ENCODE measurements at places on chromosomes 5 and 9.

GRCh38 chr9:32584784-32585183 is 11.8 kb upstream of the NDUFB6 start:
- no peak for DNase-seq

DNA sequence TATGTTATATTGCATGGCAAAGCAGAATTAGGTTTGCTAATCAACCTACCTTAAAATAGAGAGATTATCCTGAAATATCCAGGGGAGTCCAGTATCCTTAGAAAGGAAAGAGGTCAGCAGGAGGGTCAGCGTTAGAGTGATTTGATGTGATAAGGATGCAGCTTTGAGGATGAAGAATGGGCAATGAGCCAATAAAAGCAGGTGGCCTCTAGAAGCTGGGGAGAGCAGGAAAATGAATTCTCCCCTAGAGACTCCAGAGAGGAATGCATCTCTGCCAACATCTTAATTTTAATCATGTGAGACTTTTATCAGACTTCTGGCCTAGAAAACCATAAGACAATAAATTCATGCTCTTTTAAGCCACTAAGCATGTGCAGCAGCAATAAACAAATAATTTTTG is 65.7 kb upstream of the SYK start:
- DNase-seq, result no peak

GRCh38 chr5:73118391-73118973 is 1.9 kb upstream of the TMEM171 start:
- DNase-seq, result no peak

GRCh38 chr5:3036041-3036788 is 284.7 kb upstream of the IRX2 start:
- DNase-seq, result no peak

DNA sequence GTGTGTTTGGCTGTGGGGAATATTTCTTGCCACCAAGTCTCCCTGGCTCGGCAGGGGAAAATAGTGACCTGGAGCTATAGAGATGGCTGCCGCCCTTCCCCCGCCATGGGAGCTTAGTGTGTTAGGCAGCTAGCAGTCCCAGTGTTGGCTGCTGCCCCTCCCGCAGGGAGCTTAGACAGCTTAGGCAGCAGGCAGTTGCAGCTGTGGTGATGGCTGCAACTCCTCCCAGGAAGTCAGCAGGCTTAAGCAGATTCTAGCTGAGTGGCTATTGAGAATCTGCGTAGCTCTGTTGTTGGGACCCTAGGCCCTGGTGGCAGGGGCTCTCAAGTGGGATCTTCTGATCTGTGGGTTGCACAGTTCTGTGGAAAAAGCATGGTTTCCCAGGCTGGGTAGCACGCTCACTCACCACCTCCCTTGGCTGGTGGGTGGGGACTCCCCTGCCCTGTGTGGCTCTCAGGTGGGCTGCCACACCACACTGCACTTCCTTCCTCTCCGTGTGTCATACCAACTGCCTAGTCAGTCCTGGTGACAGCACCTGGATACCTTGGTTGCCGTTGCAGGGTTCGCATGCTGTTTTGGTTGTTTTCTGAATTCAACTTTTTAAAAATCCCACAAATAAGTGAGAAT is 9.3 kb downstream of the OR1N2 start:
- DNase-seq, result no peak

- no peak for DNase-seq
Measured at GRCh38 chr9:116309900-116310611, 156.5 kb downstream of the PAPPA start.

GRCh38 chr5:154868702-154869101 is 10.3 kb downstream of the CNOT8 start:
- DNase-seq, result no peak

- no peak for DNase-seq
Measured at GRCh38 chr5:124908581-124909451, 162.4 kb upstream of the ZNF608 start.

GRCh38 chr9:33885948-33886347 is 69.0 kb downstream of the UBE2R2 start:
- DNase-seq, result no peak

DNA sequence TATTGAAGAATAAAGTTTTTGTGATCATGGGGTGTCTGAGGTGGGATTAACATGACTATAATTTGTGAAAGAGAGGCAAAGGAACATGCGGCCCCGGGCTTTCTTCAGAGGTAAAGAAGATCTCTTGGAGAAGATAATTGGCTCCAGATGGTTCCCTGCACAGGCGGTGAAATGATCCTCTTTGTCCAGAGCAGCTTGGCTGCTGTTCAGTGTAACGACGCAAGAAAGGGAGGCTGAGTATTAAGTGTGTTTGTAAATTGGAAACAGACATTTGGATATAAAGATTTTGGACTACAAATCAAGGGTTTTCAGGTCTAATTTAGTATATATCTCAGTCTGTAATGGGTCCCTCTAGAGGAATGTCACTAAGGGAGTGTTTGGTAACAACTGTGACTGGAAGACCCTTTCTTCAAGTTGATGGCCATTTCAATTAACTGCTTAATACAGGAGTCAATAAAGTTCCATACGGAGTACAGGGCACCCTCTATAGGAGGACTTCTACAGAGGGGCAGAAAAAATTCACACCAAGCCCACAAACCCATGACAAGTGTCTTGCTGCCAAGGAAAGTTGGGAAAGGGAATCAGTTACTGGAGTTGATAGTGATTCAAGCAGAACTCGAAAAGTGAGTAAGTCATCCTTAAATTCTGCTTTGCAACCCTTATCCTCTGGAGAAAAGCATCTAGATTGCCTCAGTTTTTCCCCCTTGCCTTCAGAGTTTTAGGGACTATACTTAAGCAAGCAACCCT is 4.1 kb downstream of the EQTN start:
- DNase-seq, result peak; percentile 32

- DNase-seq, result no peak
Measured at GRCh38 chr9:10571699-10572098, 41.1 kb downstream of the PTPRD start.

DNA sequence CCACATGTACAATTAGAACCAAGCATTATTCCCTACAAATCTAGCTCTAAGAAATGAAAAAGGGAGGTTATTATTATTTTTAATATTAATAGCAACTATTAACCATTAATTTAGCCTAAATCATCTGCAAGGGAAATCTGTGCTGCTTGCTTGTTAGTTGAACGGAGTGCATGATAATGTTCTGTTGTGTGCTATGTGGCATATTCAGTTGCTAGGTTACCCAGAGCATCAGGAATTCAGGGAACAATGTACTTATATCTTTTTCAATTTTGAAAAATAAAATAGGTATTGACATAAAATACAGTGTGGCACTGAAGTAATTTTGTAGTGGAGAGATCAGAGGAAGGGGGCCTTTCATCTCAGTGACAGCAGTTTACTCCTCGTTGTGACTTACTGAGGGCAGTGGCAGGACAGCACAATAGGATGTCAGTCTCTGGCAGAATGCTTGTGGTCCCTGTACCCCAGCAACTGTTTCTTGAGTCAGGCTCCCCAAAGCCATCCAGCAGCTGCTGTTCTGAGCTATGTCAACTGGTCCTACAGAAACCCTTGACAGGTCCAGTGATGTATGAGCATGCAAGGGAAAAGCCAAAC is 173.6 kb downstream of the TMEM161B start:
- DNase-seq, result no peak

DNA sequence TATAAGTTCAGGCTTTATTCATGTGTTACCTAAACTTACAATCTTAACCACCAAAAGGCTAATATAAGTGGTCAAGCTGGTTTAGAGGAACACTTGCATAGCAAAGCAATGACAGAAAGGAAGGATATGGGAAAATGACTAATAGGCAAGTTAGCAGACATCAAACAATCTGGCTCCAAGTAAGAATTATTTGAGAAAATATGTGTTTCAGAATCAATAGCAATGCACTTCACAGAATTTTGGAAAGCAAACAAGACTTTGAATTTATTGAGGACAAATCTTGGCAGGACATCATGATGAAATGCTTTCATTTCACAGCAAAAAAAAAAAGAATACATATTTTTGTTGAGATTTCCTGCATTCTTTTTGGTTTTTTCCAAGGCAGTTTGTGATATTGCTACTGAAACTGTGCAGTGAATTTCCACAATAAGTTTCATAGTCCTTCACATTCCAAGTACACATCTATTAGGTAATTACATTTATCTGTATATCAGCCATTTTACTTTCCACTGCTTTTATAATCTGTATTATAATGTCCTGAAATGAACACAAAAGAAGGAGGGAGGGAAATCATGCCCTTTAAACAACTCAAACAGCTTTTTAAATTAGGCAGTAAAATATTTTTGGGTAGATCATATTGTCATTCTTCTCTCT is 417.9 kb downstream of the NR2F1-AS1 start:
- DNase-seq, result peak; percentile 91

GRCh38 chr5:139742173-139742903 is 53.3 kb upstream of the PSD2 start:
- DNase-seq, result no peak
